ENCODE measurements at places on chromosomes 12 and 14. TPM values are rescaled to one million over a fixed set of nuclear protein-coding genes. Genes with fewer than 3 reads are reported as not detected.

Gene ENO2
- total RNA-seq: 2.0 TPM

- H3K4me1 ChIP-seq: no peaks in the 10 kb centered on the region
- H3K36me3 ChIP-seq: no peaks in the 10 kb centered on the region
- no peak overlapping the region for H3K27ac ChIP-seq
- H3K4me3 ChIP-seq: no peak overlapping the region
Observed at GRCh38 chr14:87199381-87199780, 793.6 kb downstream of the GALC start.

Gene CCDC184
- total RNA-seq: 0.47 TPM

GRCh38 chr12:95593266-95593871, 42.1 kb upstream of the USP44 start:
- H3K4me3 ChIP-seq: no peak overlapping the region
- no peak for DNase-seq
- H3K4me1 ChIP-seq: no peaks in the 10 kb centered on the region

DNA sequence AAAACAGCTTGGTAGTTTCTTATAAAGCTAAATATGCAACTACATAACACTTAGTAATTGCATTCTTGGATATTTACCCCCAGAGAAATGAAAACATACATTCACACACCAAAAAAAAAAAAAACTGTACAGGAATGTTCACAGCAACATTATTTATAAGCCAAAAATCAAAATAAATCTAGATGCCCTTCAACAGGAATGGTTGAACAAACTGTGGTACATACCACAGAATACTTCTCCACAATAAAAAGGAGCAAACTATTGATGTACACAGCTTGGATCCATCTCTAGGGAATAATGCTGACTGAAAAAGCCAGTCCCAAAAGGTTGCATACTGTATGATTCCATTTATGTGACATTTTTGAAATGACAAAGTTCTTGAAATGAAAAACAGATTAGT, 62.1 kb upstream of the SLC38A4 start:
- H3K27ac ChIP-seq: no peak overlapping the region
- DNase-seq: no peak
- H3K27me3 ChIP-seq: no peaks in the 10 kb centered on the region

Gene TAS2R50
- total RNA-seq: not detected

DNA sequence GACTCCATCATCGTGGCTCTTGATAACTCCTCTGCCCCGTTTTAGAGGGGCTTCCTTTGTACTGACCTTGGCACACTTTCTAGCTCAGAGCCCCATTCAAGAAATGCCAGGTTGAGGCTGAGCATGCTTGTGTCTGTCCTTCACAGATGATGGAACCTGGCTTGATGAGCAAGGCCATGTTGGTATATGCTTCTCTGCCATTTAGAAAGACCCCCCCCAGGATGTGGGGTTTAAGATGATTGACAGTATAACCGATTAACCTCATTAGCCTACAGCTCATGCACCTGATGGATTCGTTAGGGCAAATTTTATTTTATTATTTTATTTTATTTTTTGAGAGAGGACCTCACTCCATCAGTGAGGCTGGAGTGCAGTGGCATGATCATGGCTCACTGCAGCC, 21.0 kb downstream of the BATF start:
- H3K4me3 ChIP-seq: no peak overlapping the region
- no peak overlapping the region for H3K27ac ChIP-seq
- H3K36me3 ChIP-seq: no peaks in the 10 kb centered on the region
- H3K4me1 ChIP-seq: peaks cover 5% of the 10 kb centered on the region
- H3K27me3 ChIP-seq: no peaks in the 10 kb centered on the region
- DNase-seq: no peak

Gene ABCD2
- 0.34 TPM for total RNA-seq

- H3K27me3 ChIP-seq: no peaks in the 10 kb centered on the region
- no peak for DNase-seq
- H3K4me3 ChIP-seq: no peak overlapping the region
- no peak overlapping the region for H3K27ac ChIP-seq
- H3K36me3 ChIP-seq: peaks cover 4% of the 10 kb centered on the region
Observed at GRCh38 chr14:75702122-75702521, 41.1 kb downstream of the TTLL5 start.

Gene PTGER2
- 0.30 TPM for total RNA-seq

GRCh38 chr12:12837025-12837812, 24.1 kb downstream of the DDX47 start:
- no peaks in the 10 kb centered on the region for H3K27me3 ChIP-seq
- H3K4me1 ChIP-seq: no peaks in the 10 kb centered on the region
- H3K27ac ChIP-seq: no peak overlapping the region
- DNase-seq: peak; percentile 37

- peaks cover 8% of the 10 kb centered on the region for H3K36me3 ChIP-seq
- H3K27me3 ChIP-seq: no peaks in the 10 kb centered on the region
- H3K4me3 ChIP-seq: no peak overlapping the region
- H3K27ac ChIP-seq: no peak overlapping the region
- H3K4me1 ChIP-seq: no peaks in the 10 kb centered on the region
Observed at GRCh38 chr14:50272498-50272897, 39.5 kb downstream of the L2HGDH start.

- DNase-seq: no peak
- H3K27ac ChIP-seq: peak overlapping the region; percentile 99
- H3K36me3 ChIP-seq: no peaks in the 10 kb centered on the region
- no peaks in the 10 kb centered on the region for H3K27me3 ChIP-seq
- H3K4me1 ChIP-seq: peaks cover 24% of the 10 kb centered on the region
- H3K4me3 ChIP-seq: peak overlapping the region; percentile 82
Observed at GRCh38 chr14:34059037-34059924, 108.4 kb upstream of the EGLN3 start.

Gene SPATS2
- 5.0 TPM for total RNA-seq

GRCh38 chr14:76778546-76779215, 17.4 kb downstream of the VASH1 start:
- H3K27me3 ChIP-seq: no peaks in the 10 kb centered on the region
- H3K27ac ChIP-seq: no peak overlapping the region
- H3K4me1 ChIP-seq: peaks cover 5% of the 10 kb centered on the region
- H3K36me3 ChIP-seq: peaks cover 27% of the 10 kb centered on the region
- DNase-seq: no peak

GRCh38 chr12:65756956-65757511, 67.2 kb upstream of the HMGA2 start:
- no peaks in the 10 kb centered on the region for H3K36me3 ChIP-seq
- no peak overlapping the region for H3K4me3 ChIP-seq
- no peaks in the 10 kb centered on the region for H3K27me3 ChIP-seq
- no peaks in the 10 kb centered on the region for H3K4me1 ChIP-seq
- DNase-seq: no peak
- H3K27ac ChIP-seq: no peak overlapping the region

Measured in psoas muscle (tissue), 8 donors.